Stimulated activated CD8-positive, alpha-beta memory T cell treated with anti-CD3 and anti-CD28 coated beads, Interleukin-4, amount 100 ng/mL, for 1 hour (primary cell): ENCODE measurements at places on chromosomes 16 and 17.
A peak's percentile ranks its signal among the peaks of the same experiment; 100 is the strongest.

DNA sequence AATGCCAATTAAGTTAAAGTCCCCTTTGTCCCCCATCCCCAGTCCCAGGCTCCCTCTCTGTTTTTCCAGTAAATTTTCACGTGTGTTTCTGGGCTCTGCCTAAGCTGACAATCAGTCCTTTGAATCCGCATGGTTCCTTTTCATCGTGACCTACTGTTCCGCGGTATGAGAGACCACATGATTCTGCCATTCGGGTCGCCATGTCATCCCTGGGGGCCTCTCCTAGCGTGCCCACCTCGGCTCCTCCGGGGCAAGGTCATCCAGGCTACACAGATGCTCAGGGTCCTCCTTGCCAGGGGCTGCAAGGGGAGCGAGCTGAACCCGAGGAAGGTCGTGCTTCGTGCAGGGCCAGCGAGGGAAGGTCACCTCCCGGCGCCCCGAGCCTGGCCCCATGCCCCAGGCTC is 157.6 kb downstream of the RAB11FIP4 start:
- DNase-seq: no peak

DNA sequence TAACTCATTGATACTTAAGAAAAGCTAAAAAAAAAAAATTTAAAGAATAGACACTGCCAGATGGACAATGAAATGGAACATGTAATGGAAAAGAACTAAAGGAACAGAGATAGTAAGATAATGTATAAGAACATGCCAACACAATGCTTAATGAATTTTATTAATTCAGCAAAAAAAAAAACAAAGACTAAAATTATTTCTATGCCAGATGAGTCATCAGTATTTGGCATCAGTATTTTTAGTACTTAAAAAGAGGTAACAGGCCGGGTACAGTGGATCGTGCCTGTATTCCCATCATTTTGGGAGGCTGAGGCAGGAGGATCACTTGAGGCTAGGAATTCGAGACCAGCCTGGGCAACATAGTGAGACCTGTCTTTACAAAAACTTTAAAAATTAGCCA is 168.5 kb downstream of the CYB561 start:
- no peak for DNase-seq

- DNase-seq: no peak
Observed at GRCh38 chr16:66420396-66420795, 6.7 kb upstream of the BEAN1 start.

GRCh38 chr16:86880316-86881117 is 302.2 kb downstream of the FOXL1 start:
- no peak for DNase-seq

- no peak for DNase-seq
Observed at GRCh38 chr17:80451104-80451775, 25.2 kb downstream of the NPTX1 start.

DNA sequence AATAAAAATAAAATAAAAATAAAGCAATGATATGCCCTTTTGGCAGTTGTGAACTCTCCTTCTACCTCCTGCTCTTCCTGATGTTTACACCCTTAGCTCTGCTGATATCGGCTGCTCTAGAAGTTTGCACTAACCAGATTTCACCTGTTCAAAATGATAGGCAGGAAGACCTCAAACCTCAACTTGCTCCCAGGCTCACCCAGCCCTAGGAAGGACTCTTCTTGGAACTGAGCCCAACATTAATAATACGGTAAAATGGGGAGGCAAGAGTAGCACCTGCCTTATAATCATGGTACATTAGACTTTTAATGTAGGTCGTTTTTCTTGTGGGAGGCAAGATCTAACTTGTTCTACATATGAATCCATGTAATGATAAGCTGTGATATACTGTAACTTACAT is 61.2 kb upstream of the MED13 start:
- no peak for DNase-seq

GRCh38 chr17:41710472-41711090 is 1.6 kb upstream of the GAST start:
- no peak for DNase-seq

GRCh38 chr17:79993390-79994227 is 42.1 kb downstream of the TBC1D16 start:
- no peak for DNase-seq

DNA sequence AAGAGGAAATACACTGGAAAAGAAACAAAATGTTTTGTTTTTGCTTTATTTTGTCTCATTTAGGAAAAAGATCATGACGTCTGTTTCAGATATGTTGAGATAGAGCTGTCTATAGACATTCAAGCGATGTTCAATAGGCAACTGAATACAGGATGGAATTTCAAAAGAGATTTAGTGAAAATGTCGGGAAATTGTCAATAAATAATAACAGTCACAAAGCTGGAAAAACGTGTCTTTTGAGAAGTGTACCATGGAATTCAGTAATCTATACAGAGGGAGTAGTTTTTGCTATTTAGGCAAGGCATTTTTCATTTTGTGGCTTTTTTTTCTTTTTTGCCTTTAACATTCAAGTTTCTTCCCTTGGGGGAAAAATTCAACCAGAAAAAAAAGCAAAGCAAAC is 33.0 kb downstream of the TMEM100 start:
- no peak for DNase-seq

GRCh38 chr17:74748279-74748528 is 224 bp upstream of the NHERF1 start:
- DNase-seq: no peak

GRCh38 chr17:62688398-62689160 is 61.1 kb downstream of the MRC2 start:
- DNase-seq: no peak

GRCh38 chr17:67970783-67971182 is 25.5 kb downstream of the C17orf58 start:
- DNase-seq: no peak

- DNase-seq: no peak
Observed at GRCh38 chr16:19348578-19349315, 63.2 kb downstream of the CLEC19A start.

DNA sequence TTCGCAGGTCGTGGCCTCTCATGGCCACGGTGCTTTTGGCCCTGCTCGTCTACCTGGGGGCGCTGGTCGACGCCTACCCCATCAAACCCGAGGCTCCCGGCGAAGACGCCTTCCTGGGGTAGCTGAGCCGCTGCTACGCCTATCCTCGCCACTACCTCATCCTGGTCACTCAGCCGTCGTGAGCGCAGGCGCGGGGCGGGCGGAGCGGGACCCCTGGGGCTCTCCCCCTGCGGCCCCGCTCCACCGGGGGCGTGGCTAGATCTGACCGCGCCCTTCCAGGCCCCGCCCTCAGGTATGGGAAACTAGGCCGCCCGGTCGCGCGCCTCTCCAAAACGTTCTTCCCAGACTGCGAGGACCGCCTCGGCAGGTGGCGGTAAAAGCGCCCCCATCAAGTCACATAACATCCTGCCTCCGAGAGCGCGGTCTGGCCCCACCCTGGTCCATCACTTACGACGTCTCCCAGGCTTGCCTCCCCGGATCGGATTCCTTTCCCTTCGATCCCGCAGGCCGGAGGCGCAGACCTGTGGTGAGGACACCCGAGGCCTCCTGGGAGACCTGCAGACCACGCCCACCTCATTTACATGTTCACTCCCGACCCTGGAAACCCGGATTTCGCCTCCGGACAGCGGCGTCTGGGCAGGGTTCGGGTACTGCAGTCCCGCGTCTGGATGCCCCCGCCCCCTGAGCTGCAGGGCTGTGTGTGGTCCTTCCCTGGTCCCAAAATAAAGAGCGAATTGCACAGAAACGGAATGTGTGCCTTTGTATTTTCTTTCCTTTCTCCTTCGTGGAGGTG is 91.5 kb upstream of the TMEM97 start:
- no peak for DNase-seq

- DNase-seq: no peak
Observed at GRCh38 chr17:44211281-44212265, 7.9 kb downstream of the UBTF start.

DNA sequence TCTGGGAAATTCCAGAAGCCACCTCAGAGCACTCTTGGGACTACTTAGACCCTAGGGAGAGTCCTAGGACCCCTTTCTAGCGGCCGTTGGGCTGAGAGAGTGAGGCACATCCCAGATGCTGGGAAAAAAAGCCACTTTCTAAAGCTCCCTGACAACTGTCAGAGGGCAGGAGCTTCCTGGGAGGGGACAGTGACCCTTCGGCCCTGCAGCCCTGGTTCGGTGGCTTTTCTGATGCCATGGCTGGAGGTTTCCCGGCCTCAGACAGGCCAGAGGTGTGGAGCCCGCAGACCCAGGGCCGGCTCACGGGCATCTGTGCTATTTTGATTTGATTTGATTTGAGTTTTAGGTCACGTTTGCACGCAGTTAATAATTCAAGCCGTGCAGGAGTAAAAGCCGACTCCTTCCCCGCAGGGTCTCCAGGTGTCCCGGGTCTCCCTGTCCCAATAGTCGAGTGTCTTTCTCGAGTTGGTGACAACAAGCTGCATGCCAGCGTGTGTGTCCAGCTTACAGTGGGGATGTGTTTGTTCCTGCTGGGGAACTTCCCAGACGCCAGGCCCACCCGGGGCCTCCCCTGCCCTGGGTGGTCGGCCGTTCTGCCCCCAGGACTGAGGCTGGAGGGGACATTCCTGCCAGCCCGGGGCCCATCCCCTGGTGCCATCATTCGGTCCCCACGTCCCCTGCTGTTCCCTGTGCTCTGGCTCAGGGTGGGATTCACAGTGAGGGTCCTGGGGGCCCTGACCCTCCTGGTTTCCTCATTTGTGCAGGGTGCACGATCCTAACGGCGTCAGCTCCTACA is 1.0 kb upstream of the CBFA2T3 start:
- no peak for DNase-seq

DNA sequence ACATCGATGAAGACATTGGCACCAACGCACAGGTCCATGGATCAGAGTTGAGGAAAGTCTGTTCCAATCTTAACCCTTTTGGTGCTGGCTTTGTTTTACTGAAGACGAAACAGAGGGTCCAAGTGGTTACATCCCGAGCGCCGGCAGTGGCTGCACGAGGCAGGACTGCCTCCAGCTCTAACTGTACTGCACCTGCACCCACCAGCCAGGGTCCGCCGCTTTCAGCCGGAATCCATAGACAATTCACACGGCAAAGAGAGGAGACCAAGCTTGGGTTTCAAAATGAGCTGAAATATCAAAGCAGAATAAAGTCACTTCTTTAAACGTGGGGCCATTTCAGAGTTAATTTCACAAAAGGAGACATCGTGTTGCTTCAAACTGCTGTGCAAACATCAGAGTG is 21.2 kb upstream of the ZC3H18 start:
- DNase-seq: no peak

DNA sequence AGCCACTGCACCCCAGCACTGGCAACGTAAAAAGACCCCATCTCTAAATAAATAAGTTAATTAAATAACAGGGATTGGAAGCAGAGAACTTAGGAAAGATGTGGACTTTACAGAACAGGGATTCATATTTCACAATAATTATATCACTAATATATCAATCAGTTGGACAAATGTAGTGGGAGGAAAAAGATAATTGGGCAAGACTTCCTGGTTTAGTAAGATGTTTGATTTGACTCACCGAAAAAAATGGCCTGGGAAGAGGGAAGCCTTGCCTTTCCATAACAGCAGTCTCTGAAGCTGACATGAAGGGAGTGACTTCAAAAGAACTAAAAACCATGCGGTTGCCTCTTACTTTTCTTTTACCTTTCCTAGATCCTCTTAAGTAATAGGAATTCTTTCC is 15.2 kb upstream of the C17orf78 start:
- DNase-seq: no peak

GRCh38 chr16:85958731-85959130 is 59.8 kb downstream of the IRF8 start:
- DNase-seq: no peak

- DNase-seq: no peak
Observed at GRCh38 chr17:28071891-28072606, 29.6 kb downstream of the NLK start.

- peak; percentile 53 for DNase-seq
Observed at GRCh38 chr17:62965686-62966425, at the start of gene TANC2. TANC2 (plus strand) TSS chr17:62966235; CDS start chr17:63009560, 43,325 bp downstream.

- no peak for DNase-seq
Observed at GRCh38 chr16:85167589-85168537, 55.6 kb upstream of the CIBAR2 start.

DNA sequence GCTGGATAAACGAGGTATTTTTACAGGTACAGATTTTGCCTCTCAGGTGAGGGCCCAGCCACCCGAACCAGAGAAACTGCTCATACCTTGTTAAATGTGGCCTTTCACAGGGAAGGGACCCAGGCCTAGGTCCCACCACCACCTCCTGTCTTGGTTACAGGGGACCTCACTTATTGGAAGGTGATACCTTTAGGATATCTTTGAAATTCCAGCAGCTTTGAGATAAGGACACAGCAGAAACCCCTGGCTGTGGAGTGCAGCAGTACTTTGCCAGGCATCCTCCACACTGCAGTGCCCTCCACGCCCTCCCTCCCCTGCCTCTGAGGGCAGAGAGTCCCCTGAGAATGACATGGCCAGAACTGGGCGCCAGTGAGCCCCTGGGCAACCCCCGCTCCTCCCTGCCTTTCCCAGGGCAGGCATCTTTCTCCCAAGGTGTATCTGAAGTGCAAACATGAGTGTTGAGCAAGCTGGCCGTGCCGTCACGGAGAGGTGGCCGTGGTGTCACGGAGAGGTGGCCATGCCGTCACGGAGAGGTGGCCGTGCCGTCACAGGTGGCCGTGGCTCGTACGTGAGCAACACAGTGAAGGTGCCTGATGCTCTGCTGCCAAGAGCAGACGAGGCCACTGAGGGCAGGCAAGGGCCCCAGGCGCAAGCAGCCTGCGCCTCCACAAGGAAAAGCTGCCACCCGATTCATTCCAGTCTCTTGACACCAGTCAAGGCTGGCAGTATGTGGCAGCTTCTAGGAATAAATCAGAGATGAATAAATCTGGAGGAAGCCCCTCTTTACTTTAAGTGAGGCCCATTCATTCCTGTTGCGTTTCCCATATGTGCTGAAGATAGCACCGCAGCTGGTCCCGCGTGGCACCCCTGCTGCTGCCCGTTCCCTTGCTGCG is 134.5 kb upstream of the CHMP6 start:
- no peak for DNase-seq

- no peak for DNase-seq
Observed at GRCh38 chr17:66542967-66543520, 240.6 kb downstream of the PRKCA start.

DNA sequence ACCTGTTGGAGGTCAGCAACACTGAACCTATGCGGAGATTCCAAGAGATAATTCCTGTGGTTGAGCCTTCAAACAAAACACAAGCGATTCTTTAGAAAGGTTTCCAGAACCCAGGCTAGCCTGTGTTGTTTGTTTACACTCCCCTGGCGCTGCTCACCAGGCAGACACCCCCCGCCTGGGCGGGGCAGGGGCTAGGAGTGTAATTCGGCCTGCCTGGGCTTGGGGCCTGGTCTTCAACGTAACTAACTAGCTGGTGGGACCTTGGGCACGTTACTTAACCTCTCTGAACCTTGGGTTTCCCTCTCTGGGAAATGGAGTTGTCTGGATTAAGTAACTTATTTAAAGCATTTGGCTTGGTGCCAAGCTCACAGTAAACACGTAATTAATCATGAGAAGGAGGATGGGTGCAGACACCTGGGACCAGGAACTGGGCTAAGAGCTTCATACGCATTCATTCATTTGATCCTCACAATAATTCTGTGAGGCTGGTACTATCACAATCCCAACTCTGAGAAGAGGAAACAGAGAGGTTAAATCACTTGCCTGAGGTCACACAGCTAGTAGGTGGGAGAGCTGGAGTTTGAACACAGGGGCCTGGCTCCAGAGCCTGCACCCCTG is 7.6 kb upstream of the ARHGAP27 start:
- no peak for DNase-seq

GRCh38 chr17:82795615-82796014 is 43.8 kb downstream of the TBCD start:
- DNase-seq: no peak
